ENCODE measurements at places on chromosomes 4 and X. TPM values are rescaled to one million over a fixed set of nuclear protein-coding genes. Genes with fewer than 3 reads are reported as not detected.

The UCHL1 gene
- total RNA-seq: 24.9 TPM

The SPIN2A gene
- 0.13 TPM for total RNA-seq

- no peak for DNase-seq
Measured at GRCh38 chrX:106726485-106727437, at the start of gene RNF128. RNF128 (plus strand) TSS chrX:106726701; CDS start chrX:106726914, 213 bp downstream.

DNA sequence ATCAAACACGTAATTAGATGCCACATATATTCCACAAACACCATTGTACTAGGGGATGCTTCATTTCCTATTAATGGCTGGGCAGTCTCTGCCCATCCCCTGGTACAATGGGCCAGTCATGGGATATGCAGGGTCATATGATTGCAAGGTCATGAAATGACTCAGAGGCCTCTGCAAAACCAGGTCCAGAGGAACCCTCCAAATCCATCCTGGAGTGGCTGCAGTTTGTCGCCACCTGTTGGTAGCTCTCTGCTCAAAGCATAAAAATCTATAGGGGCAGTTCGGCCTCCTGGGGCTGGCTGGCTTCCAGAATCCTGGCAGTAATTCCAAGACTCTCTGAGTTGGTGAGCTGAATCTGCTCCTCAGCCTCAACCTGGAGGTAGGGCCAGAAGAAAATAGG, 22.9 kb upstream of the PUDP start:
- DNase-seq: no peak

DNA sequence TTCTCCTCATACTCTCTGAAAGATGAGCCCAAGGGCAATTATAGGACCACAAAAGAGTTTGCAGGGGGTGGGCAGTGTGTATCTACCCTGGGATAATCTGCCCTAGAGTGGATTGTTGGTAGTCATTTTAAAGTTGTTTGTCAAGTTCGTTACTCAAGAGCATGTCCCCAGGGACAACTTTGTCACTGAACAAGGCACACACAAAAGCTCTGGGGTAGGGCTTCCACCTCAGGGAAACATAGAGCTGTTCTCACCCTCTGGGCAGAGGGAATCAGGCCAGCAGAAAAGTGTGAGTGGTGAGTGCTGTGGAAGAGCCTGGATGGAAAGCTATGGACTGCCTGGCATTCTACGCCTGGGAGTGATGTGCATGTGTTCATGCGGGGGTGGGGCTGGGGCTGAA, 23.3 kb upstream of the LEF1 start:
- DNase-seq: no peak

DNA sequence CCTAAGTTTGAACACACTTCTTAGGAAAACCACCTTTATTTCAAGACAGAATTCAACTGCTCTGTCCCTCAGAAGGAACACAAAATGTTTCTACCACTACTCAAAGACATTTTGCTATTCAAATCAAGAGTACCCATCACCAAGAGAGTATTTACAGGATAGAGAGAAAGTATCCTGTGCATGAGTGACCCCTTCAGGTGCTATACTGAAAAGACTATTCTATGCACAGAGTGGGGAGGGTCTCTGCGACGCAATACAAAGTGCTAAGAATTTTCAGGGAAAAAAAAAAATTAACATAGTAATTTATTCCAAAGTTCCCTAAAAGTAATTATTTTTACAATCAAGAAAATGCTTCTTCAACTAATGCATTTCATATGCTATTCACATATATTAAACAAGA, 346.4 kb upstream of the FAM241A start:
- no peak for DNase-seq

DNA sequence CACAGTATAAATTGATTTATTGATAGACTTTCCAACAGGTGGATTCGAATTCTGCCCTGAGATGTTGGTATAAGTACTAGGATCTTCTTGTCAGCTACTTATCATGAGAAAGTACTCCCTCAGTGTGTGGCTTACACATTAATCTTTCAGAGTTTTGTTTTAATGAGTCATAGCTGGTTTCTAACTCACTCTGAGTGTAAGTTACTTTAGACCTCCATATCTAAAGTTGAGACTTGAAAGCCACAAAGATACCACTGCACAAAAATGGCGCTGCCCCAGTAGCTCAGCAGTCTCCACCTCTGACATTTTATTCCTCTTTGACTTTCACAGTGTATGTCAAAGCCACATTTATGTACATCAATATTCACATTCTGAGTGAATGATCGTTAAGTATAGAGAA, 318.5 kb downstream of the ARAP2 start:
- no peak for DNase-seq

The PRDM8 gene
- total RNA-seq: 2.1 TPM

- DNase-seq: no peak
Measured at GRCh38 chrX:23436875-23437274, 102.2 kb downstream of the PTCHD1 start.

DNA sequence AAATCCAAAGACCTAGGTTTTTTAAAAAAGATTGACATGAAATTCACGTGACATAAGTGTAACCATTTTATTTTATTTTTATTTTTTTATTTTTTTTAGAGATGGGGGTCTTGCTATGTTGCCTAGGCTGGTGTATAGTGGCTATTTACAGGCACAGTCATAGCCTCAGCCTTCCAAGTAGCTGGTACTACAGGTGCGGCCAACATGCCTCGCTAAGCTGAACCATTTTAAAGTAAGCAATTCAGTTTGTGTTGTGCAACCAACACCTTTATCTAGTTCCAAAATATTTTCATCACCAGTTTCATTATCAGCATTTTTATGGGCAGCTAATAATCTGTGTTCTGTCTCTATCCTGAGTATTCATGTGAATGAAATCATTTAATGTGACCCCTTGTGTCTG, 107.5 kb upstream of the ENPEP start:
- no peak for DNase-seq

DNA sequence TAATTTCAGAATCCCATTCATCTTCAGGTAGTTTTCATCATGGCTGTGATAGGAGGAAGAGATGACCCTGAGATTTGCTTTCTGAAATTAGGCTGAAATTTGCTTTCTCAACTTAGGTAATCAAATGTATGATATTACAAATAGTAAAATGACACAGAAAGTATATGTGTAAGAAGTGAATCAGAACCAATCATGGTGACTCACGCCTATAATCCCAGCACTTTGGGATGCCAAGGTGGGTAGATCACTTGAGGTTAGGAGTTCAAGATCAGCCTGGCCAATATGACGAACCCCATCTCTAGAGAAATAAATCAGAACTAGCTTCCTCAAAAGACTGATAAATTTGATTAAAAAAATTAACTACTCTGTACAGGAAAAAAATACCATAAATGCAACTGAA, 555.4 kb downstream of the STPG2 start:
- no peak for DNase-seq

GRCh38 chr4:6362896-6363295, 93.2 kb downstream of the WFS1 start:
- peak; percentile 38 for DNase-seq

- no peak for DNase-seq
Measured at GRCh38 chrX:133995759-133996158, 10.4 kb upstream of the GPC3 start.

DNA sequence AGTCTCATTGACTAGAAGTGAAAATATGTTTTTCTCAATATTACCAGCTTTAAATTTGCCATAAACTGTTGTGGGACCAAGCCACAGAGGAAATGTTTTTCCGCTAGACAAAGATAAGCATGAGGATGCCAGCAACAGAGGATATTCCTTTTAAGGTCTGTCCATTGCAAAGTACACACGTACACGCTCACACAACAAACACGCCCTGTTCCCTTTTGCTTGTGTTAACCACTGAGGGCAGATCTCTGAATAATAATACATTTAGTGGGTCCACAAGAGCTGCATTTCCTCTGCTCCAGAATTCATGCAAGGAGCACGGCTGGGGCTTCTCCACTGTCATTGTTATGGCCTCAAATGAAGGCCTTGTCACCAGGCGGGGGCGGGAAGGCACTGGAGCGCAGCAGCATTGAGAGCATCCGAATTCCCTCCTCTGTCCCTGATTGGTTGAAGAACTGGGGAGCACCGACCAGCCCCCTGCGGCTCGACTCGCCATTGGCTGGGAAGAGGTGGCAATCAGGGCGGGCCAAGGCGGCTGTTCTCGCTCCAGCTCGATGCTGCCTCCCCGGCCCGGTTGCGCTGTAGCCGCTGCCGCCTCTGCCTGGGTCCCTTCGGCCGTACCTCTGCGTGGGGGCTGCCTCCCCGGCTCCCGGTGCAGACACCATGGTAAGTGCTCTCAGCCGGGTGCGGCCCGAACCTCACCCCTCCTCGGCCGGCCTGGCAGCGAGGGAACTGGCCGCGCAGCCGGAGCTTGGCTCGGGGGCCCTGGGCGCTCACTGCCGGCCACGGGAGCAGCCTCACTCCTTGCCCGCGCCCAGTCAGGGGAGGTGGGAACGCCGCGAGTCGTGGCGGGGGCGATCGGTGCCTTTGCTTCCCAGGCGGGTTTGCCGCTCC, at the start of gene GUCY1B1:
TSS of gene GUCY1B1 (plus strand) at position 541 of the 891 bp plus-strand sequence. CDS start at position 661, 120 bp downstream.
- peak; percentile 90 for DNase-seq

- peak; percentile 45 for DNase-seq
Measured at GRCh38 chrX:130916636-130917422, 13.8 kb upstream of the ENOX2 start.

GRCh38 chr4:123943976-123944375, 547.4 kb downstream of the SPRY1 start:
- no peak for DNase-seq

DNA sequence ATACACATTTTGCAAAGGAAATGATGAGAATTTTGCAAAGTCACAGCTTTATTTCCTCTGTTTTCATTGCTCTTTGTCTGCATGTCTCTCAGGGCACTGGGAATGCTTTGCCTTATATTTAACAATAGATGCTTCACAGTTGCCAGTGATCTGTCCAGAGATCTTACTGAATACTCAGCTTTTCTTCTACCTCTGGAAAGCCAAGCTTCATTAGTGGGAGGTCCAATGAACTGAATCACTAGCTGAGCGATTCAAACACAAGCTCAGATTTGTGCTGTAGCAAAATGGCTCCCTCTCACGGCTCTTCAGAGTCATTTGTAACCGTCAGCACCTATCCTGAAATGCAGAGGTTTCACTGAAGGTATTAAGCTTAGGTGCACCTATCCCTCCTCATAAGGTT, 138.9 kb downstream of the DCLK2 start:
- DNase-seq: peak; percentile 84

DNA sequence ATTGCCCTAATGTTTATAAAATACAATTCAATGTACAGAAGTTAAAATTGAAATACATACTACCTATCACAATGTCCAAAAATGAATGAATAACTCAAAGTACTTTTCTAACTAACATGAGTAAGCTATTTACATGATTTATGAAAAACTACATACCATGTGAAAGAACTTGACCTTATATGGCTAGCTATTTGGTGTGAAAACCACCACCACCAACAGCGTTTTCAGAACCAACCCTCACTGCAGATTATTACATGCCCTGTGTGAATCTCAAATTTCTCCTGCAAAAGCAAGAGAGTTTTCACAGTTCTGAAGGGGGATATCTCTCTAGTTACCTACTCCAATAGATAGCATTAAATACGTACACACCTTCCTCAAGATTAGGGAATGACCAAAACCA, 198.5 kb downstream of the SPATA18 start:
- DNase-seq: no peak

The ODAPH gene
- not detected for total RNA-seq

DNA sequence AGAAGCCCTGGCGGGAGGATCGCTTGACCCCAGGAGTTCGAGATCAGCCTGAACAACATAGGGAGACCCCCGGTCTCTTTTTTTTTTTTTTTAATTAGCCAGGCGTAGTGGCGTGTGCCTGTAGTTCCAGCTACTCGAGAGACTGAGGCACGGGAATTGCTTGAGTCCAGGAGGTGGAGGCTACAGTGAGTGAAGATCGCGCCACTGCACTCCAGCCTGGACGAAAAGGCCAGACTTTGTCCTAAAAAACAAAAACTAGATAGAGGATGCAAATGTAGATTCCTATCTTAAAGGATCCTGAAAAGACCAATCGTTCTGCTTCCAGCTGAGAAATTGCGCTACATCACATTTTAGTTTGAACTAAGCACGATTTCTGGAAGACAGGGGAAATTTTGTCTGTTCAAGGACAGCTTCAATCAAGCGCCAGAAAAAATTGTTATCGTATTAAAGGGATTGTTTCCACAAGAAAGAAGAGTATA, 627 bp upstream of the HSD17B11 start:
- DNase-seq: no peak

DNA sequence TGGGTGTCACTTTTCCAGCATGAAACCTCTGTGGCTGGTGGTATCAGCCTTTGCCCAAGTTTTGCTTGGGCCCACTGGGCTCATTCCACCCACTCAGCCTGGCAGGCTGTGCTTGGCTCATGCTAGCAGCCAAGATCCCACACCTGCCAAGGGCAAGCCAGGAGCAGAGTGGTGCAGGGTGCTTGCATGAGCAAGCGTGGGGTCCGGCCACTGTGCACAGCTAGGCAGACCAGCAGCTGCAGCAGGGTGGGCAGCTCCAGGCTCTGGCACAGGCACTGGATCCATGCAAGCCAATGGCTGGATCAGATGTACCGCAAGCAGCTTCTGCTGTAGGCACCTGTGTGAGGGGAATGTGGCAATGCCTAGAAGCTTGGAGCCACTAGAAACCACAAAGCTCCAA, 253.9 kb downstream of the SPOCK3 start:
- DNase-seq: no peak

The INTU gene
- 1.0 TPM for total RNA-seq

DNA sequence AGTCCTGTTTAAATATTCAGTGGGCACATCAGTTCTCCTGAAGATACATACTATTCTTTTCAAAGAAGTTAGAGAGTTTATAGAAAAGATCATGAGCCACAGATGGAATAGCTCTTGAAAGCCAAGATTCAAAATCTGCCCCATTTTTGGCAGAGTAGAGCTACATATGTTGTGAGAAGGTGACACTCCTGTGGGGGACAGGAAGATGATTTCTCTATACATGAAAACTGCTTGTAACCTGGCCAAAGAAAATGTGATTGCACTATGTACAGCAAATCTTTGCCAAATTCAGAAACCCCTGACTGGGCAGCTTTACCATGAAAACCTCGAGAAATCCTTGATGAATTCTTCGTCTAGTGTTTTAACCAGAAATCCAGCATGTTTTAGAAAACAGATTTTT, 44.9 kb downstream of the GPM6A start:
- no peak for DNase-seq

DNA sequence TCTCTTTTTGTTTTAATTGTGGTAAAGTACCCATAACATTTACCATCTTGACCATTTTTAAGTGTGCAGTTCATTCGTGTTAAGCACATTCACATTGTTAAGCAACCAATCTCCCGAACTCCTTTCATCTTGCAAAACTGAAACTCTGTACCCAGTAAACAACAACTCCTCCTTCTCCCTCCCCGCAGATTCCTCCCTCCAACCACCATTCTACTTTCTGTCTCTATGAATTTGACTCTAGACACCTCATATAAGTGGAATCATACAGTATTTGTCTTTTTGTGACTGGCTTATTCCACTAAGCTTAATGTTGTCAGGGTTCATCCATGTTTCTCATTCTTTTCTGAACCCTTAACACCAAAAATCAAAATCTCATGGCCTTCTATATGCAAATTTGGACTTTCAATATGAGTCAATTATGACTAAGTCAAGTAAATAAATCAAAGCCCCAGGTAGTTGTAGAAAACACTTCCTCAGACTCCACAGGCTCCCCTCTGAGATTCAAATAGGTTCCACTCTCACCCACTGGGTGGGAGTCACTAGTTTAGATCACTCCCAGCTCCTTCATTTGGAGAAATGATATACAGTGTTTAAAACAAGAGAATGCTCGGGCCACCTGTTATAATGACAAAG, 9.8 kb upstream of the RTL5 start:
- DNase-seq: no peak

GRCh38 chrX:133364865-133365264, 50.4 kb downstream of the GPC4 start:
- DNase-seq: no peak

Data from dermis microvascular lymphatic vessel endothelial cell (primary cell).